ENCODE measurements at places on chromosomes 2 and 18. TPM values are rescaled to one million over a fixed set of nuclear protein-coding genes. Genes with fewer than 3 reads are reported as not detected.

The CD302 gene
- 4.6 TPM for total RNA-seq

The ACVR1C gene
- 0.24 TPM for total RNA-seq

The POMC gene
- 11.7 TPM for total RNA-seq

The DNAJB2 gene
- total RNA-seq: 27.0 TPM

DNA sequence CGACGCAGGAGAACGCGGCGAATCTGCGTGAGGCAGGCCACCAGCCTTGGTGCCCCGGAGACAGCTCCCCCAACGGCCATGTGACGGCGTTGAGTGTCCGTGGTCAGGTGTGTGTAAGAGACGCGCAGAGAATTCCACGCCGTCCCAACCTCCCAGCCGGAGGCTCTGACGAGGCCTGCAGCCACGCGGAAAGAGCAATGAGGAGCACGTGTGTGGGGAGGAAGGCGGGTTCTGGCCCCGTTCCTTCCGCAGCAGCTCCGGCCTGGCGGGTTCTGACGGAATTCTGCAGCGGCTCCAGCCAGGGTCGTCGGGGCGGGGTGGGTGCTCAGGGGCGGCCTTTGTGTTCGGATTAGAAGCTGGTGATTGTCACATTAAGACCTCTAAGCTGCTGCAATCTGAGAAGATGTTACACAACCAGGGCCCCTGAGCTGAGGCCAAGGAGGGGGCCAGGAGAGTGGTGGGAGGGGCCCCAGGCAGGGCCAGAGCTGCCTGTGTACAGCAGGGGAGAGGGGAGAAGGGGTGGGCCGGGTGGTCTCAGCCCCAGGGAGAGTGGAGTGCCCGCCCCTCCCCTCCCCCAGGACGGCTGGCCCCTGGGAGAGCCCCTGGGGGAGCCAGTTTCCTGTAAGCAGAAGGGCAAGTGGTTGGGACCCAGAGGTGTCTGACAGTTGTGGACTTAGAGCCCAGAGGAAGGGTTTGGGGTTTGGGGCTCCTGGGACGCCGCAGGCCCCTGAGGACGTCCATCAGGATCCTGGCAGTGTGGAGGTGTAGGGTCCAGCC, 5.1 kb upstream of the GAL3ST2 start:
- no peak for DNase-seq

- DNase-seq: no peak
These were observed 28.5 kb downstream of the GPR55 start for GRCh38 chr2:230896346-230897115.

- DNase-seq: peak; percentile 25
These were observed 796 bp downstream of the MYO1B start for GRCh38 chr2:191245869-191246531.

Measured in thymus (tissue), 14 donors.